ENCODE measurements at places on chromosomes 7 and 10.

GRCh38 chr10:89515031-89515841, 20.2 kb downstream of the SLC16A12 start:
- DNase-seq, result no peak

DNA sequence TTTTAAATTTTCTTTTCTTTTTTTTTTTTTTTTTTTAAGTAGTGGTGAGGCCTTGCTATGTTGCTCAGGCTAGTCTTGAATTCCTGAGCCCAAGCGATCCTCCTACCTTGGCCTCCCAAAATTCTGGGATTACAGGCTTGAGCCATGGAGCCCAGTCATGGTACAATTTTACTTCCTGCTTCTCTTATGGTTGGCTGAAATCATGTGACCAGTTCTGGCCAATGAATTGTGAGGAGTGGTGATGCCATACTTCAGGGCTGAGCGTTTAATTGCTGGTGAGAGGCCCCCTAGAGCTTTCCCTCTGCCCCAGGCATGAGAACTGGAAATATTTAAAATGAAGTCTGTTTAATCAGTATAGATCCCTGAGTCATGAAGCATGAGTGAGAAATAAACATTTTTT, 22.2 kb upstream of the BAIAP2L1 start:
- DNase-seq, result no peak

- DNase-seq, result no peak
Observed at GRCh38 chr7:35768346-35768745, 32.5 kb upstream of the SEPTIN7 start.

GRCh38 chr7:43337811-43338210, 225.4 kb downstream of the HECW1 start:
- no peak for DNase-seq

- no peak for DNase-seq
Observed at GRCh38 chr10:22550732-22551131, 163.6 kb downstream of the PIP4K2A start.

DNA sequence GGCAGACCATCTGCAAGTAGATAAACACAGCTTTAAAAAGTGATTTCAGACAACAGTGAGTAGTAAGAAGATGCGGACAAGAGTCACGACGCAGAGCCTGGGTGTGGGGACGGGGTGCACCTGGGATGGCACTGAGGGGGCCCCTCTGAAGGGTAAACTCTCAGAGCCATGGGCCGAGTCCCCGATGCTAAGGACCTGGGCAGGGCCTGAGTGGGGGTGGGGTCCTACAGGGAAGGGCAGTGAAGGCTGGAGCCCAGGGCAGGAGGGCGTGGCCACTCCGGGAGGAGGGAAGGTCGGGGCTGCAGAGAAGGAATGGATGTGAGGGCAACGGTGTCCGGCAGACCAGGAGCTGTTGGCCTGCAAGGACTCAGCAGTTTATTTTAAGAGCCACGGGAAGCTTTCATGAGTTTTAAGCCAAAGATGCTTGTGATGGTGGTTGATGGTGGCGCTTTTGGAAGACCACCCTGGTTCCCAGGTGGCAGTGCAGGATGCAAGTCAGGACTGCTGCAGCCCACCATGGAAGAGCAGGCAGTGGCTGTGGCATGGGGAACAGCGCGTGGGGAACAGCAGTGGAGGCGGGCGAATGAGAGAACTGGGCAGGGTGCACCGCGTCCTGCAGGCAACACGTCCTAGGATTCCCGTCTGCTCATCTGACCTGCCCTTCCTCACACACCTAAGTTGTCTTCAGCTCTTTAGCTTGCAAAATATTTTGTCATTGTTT, 296.8 kb downstream of the DNAJB6 start:
- no peak for DNase-seq

DNA sequence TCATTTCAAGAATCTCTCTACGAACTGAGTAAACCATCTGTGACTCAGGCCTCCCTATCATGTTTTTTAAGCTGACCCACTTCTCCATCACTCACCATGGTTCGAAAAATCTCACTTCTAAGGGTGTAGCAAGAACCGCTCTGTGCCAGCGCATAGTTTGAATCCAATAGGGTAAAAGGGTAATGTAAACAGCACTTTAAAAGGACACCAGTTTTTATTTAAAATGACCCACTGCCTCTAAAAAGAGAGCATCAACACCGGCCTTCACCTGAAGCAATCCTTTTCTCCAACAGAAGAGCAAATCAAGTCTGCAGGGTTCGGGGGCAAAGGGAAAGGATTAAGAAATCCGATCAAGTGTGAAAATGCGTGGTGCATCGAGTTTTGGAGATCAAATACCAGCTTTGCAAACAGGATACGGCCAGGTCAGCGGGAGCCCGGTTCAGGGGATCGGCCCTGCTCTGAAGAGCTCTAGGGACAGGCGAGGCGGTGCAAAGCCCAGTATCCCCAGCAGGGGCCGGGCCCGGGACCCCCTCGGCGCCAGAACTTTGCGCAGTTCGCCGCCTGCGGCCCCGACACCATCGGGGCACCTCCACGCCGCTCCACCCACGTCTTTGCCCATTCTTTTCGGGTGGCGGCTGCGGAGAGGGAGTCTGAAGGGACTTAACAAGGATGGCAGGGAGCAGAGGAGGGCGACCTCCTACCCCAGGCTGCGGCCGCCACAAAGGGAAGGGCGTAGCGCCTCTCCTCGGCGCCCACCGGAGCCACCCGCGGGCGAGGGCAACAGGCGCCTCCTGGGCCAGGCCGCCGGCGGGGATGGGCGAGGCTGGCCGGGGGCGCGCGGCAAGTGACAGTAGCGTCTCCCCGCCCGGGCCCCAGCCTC, 842 bp downstream of the NMT2 start:
- DNase-seq, result no peak

DNA sequence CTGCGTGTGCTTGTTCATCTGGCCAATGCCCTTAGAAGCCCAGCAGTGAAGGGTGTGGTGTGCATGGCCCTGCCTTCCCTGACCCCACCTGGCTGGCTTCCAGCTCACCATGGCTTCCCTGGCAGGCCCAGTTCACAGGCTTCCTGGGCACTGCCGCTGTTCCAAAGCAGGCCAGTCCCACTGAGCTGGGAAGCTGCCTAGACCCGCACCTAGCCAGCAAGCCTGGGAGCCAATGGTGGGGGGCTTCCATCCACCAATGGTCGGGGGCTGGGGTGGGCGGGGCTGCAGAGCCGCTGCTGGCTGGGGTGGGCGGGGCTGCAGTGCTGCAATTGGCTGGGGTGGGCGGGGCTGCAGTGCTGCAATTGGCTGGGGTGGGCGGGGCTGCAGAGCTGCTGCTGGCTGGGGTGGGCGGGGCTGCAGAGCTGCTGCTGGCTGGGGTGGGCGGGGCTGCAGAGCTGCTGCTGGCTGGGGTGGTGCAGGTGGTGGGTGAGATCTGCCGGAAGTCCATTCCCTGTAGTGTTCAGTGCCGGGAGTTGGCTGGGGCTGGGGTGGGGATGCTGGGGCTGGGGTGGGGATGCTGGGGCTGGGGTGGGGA, 12.4 kb downstream of the CALY start:
- DNase-seq, result no peak

DNA sequence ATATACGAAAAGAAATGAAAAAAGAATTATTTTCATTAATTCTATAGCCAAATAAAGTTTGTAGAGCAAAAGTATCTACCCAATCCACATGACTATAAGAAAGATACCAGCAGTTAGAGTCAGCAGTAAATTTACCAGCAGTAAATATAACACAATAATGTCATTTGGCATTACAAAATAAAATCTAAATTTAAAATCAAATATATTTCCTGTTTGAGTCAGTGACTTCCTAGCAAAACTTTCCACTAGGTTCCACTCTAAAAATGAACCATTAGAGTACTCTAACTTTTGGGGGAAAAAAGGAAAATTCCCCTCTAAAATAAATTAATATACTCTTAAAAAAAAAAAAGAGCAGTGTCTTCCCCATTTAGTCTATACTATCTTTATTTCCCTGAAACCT, 144.8 kb downstream of the CPEB3 start:
- no peak for DNase-seq

- DNase-seq, result no peak
Observed at GRCh38 chr10:49760789-49761188, 1.3 kb downstream of the OGDHL start.

- no peak for DNase-seq
Observed at GRCh38 chr10:102744374-102745051, 765 bp downstream of the WBP1L start.

DNA sequence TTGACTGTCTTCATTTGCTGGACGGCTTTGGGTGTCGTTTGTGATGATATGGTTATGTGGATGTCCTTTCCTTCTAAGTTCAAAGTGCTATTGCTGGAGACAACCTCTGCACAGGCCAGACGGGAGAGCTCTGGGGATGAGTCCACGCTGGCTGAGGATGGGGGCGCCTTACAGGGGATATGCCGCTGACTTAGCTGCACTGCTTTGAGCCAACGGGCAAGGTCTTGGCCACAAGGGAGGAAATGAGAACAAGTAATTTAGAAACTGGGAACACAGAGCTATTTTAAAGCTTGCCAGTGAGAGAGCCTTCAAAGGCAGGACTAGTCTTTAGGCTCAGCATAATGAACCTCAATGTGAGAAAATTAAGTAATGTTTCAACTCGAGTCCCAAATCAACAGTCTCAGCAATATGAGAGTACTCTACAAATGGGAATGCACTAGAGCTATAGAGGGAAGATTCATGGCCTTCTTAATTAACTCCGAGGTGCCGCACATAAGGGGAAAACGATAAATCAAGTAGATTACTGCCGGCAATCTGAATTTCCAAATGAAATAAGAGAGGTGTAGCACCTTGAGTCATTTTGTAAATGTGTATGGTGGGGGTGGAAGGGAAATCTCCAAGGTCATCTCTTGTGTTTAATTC, 209.3 kb downstream of the JAZF1 start:
- DNase-seq, result no peak

GRCh38 chr7:105391429-105391828, 2.7 kb upstream of the SRPK2 start:
- DNase-seq, result no peak

Measured in AML-193 (cell line).